ENCODE measurements at places on chromosomes 13 and 19.

DNA sequence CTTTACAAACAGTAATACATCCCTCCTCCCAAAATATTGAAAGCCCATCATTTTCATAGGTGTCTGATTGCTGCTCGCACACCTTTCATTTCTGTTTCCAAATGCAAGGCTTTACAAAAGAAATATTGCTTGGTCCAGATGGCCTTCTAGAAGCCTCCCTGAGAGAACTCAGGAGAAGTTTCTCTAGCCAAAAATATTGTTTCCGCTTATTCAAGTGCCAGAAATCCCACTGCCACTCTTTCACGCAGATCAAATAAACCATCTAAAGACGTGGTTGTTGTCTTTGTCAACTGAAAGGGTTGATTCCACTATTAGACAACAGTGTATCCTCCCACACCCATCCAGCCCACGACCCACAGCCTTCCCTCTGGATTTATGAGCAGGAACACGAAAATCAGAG lies 96.2 kb downstream of the ZIC5 start:
- DNase-seq = no peak

DNA sequence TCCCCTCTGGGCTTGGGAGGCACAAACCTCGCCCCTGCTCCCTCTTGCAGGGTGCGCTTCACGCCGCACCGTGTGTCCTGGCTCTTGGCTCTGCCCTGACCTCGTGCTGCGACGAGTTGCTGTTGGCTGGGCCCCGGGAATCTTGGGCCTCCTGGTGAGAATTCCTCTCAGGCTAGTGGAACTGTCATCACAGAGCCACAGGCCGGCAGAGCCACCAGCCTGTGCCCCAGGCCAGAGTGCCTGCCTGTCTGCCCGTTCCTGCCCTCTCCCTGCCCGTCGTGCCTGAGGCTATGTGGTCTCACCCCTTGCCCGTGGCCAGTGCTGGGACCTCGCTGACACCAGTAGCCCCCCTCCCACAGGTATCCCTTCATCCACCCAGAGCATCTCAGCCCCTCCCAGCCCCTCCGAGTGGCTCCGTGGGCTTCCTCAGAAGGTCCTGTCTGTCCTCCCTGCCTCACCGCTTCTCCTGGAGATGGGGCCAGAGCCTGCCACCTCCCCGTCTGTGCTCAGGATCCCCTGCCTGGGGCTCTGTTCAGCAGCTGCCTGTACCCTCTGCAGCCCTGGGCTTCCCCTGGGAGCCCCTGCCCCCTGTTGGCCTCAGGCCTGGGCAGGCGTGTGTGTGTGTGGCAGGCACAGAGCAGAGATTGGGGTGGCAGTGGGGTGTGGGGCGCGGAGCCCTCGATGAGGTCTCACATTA lies 13.3 kb downstream of the NDUFB7 start:
- no peak for DNase-seq

DNA sequence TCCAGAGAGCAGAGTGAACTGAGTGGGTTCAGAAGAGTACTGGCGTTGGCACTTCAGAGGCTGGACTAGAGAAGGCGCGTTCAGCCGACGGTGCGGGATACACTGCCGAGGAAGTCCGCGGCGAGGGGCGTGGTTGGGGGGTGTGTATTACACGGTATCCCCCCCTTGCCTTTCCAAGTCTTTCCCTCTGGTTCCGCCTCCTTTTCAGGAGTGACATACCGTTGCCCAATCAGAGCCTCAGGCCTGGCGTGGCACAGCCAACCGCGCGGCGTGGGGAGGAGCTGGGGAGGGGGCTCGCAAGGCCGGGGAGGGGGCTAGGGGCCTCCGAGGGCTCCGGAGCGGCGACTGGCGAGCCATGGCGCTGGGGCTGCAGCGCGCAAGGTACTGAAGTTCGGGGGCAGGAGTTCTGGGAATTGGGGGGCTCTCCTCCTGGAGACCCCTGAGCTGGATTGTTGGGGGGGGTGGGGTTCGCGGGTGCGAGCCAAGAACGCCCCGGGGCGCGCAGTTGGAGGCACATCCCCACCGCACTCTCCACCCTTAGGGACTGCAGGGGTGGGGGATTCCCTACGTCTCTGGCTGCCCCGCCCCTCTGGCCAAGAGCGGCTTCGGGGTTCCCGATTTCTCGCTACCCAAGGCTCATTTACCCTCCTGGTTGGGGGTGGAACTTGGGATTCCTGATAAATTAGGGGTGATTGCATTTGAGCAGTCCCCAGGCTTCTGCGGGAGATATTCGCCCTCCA lies at the start of gene HIF3A:
Gene HIF3A, plus strand, starts transcription at position 321 of the 740 bp plus-strand sequence. Its CDS starts 35 bp downstream, at position 356.
- DNase-seq = peak; percentile 74

- no peak for DNase-seq
Measured at GRCh38 chr13:36913463-36913862, 6.6 kb downstream of the SMAD9 start.

- peak; percentile 22 for DNase-seq
Measured at GRCh38 chr19:56838024-56838908, 2.3 kb downstream of the PEG3 start.

- no peak for DNase-seq
Measured at GRCh38 chr13:113398963-113399754, 35.2 kb upstream of the GRTP1 start.

- DNase-seq = no peak
Measured at GRCh38 chr13:86006317-86006716, 207.1 kb upstream of the SLITRK6 start.

DNA sequence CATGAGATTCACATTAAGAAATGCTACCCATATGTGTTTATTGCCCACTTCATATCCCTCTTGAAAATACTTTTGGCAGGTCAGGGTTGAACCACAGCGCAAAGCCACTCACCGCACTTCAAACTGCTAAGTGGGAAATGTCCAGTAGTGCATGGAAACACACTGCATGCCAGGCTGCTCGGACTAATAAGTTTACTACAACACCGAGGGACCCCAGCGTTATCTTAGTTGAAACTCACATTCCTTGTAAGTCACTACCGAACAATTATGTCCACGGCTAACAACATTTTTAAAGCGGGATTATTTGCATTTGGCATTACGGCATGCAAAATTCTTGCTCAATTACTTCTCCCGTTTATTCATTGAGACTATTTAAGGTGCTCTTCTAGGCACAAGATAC lies 4.0 kb downstream of the BRD4 start:
- DNase-seq = no peak

DNA sequence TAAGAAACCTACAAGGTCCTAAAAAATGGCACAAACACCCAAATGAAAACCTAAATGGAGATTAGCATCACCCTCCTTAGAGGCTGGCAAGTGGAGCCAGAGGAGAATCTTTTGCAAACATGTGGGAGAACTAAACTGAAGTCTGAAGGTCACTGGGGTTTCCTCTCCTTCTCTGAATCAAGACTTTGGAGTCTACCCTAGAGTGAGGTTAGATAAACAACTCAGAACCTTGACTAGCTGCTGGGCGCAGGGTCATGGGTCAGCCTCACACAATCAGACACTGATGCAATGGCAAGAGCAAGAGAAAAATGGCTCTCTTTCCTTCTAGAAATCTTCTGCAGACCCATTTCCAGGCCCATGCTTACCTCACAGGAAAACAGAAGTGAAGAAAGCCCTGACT lies 165.8 kb downstream of the KCTD12 start:
- no peak for DNase-seq

- peak; percentile 79 for DNase-seq
Measured at GRCh38 chr19:37817180-37817981, 38.0 kb upstream of the ZNF573 start.

GRCh38 chr19:4108767-4109625 lies 14.9 kb downstream of the MAP2K2 start:
- DNase-seq = no peak

GRCh38 chr19:33426621-33427361 lies 53.3 kb downstream of the CEBPG start:
- no peak for DNase-seq

DNA sequence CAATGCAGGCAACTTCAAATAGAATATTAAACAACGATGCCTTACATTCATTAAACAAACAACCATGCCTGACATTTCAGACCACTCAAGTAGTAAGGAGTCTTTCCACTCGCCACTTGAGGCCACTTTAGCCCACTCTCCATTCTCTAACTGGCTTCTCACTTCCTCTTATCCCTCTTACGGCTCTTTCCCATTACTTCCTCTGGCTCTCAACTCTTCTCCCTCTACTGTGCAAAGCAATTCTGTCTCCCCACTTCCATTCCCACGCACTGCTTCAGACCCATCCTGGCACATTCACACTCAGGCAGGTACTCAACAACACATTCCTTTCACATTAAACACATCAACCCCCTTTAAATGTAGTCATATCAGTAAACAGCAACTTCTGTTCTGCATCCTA lies 229.8 kb upstream of the IPO5 start:
- no peak for DNase-seq

GRCh38 chr19:2341982-2342381 lies 13.5 kb downstream of the SPPL2B start:
- DNase-seq = no peak

GRCh38 chr19:6238256-6238642 lies 41.5 kb downstream of the MLLT1 start:
- no peak for DNase-seq

GRCh38 chr13:74325106-74325505 lies 190.9 kb upstream of the KLF12 start:
- no peak for DNase-seq

DNA sequence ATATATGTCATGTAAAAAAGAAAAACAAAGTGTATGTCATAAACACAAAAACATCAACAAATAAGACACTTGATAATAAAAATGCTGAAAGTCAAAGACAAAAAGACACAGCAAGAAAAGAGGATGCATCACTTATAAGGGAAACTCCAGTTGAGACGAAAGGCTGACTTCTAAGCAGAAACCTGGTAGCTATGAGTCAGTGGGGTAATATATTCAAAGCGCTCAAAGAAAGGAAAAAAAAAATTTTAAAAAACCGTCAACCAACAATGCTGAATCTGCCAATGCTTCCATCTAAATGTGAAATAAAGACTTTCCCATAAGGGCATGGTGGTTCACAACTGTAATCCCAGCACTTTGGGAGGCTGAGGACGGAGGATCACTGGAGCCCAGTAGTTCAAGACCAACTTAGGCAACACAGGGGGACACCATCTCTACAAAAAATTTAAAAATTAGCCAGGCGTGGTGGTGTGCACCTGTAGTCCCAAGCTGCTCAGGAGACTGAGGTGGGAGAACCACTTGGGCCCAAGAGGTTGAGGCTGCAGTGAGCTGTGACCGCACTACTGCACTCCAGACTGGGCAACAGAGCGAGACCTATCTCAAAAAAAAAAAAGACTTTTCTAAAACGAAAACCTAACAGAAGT lies 24.0 kb downstream of the USP12 start:
- no peak for DNase-seq

GRCh38 chr19:46328079-46328478 lies 18.8 kb upstream of the PPP5C start:
- no peak for DNase-seq

GRCh38 chr19:58560921-58561320 lies 2.5 kb upstream of the UBE2M start:
- no peak for DNase-seq

DNA sequence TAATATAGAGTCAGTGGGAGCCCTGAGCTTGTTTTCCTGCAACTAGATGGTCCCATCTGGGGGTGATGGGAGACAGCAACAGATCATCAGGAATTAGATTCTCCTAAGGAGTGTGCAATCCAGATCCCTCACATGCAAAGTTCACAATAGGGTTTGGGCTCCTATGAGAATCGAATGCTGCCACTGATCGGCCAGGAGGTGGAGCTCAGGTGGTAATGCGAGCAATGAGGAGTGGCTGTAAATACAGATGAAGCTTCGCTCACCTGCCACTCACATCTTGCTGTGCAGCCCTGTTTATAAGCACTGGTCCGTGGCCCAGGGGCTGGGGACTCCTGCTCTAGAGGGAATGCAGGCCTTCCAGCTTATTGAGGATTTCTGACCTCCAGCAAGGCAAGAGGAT lies 5.7 kb downstream of the ZNF558 start:
- DNase-seq = no peak

DNA sequence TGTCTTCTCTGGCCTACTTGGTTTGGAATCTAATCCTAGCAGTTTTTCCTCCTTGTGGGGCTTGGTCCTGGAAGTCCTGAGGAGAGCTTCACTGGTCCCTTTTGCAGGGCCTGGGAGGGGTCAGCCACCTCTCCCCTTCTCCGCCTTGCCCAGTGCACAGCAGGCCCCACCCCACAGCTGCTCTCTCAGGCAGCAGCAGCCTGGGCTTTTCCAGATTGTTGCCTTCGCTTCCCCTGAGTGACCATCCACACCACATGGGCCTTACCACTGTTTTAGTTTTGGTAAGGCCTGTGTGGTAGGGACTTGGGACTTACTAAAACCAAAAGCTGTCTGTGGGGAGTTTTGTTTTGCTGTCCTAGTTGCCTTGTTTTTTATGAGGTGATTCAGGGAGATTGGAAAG lies 11.5 kb downstream of the MPHOSPH8 start:
- no peak for DNase-seq

- DNase-seq = no peak
Measured at GRCh38 chr19:30339624-30340525, 32.3 kb upstream of the ZNF536 start.

- DNase-seq = no peak
Measured at GRCh38 chr13:79196366-79196765, 209.7 kb downstream of the RBM26 start.

- DNase-seq = no peak
Measured at GRCh38 chr19:6406401-6406800, 13.4 kb upstream of the GTF2F1 start.

DNA sequence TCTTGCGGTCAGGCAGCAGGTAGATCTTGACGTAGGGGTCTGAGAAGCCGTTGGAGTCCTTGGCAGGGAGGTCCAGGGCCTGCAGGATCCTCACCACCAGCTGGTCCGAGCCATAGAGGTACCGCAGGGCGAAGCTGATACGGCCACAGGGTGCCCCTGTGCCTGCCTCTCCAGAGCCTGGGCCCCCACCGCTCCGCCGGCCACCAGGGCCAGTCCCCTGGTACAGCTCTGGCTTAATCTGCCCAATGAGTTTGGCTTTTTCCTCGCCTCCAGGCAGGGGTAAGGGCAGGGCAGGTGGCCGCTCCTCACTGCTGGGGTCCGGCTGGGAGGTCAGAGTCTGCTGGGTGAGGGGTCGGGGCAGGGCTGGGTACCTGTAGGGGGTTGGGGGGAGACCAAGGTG lies 9.9 kb downstream of the SYT3 start:
- no peak for DNase-seq

DNA sequence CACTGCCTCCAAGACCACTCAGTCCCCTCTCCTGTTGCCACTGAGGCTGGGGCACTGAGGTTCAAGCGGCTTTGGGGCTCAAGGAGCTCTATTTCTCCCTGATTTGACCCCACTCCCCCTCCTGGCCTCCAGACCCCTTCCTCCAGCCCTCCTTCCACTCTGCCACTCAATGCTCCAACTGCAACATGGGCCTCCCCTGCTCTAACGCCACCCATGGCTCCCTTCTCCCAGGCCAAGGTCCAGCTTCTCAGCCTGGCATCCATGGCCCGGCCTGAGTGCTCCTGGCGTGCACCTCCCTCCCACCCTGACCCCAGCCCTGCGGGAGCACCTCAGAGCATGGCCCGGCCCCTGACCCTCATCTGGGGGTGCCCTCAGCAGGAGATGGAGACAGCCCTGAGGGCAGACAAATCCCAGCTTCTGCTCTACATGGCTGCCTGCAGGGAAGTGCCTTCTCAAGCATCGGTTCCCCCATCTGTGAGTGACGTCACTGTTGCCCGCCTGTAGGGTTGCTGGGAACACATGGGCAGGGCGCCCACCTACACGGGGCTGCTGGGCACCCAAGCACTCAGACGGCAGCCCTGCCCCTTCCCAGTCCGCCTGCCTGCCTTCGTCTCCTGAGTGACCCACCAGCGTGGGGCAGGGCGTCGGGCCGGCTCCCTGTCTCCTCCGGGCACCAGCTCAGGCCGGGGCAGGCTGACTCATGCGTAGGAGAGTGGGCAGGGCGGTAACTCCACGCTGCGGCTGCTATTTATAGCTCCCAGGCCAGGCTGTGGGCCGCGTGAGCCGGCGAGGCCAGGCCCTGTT lies 1.6 kb upstream of the DIRAS1 start:
- DNase-seq = peak; percentile 32

Measured in colonic mucosa (tissue), 4 donors.